ENCODE measurements at places on chromosomes 11 and 22. TPM values are rescaled to one million over a fixed set of nuclear protein-coding genes. Genes with fewer than 3 reads are reported as not detected.
A peak's percentile ranks its signal among the peaks of the same experiment; 100 is the strongest.

The SYT7 gene
- total RNA-seq, result not detected

The ACRV1 gene
- not detected for total RNA-seq

The IGLL1 gene
- not detected for total RNA-seq

The ADORA2A gene
- 37.6 TPM for total RNA-seq

The C11orf24 gene
- 29.5 TPM for total RNA-seq

- H3K4me3 ChIP-seq, result no peak overlapping the region
- no peaks in the 10 kb centered on the region for H3K36me3 ChIP-seq
- H3K27me3 ChIP-seq, result no peaks in the 10 kb centered on the region
- no peak for DNase-seq
- H3K27ac ChIP-seq, result no peak overlapping the region
Measured at GRCh38 chr11:46149342-46149741, 28.1 kb upstream of the PHF21A start.

- H3K27ac ChIP-seq, result no peak overlapping the region
- H3K36me3 ChIP-seq, result peaks cover 3% of the 10 kb centered on the region
- H3K4me3 ChIP-seq, result no peak overlapping the region
- H3K4me1 ChIP-seq, result peaks cover 9% of the 10 kb centered on the region
- no peak for DNase-seq
Measured at GRCh38 chr22:28981818-28982499, 79.7 kb downstream of the C22orf31 start.

GRCh38 chr22:38313384-38313955 is 3.8 kb downstream of the CSNK1E start:
- no peak overlapping the region for H3K4me3 ChIP-seq
- H3K4me1 ChIP-seq, result peaks cover 59% of the 10 kb centered on the region
- H3K27ac ChIP-seq, result peak overlapping the region; percentile 64
- peak; percentile 60 for DNase-seq

- no peak overlapping the region for H3K27ac ChIP-seq
- H3K27me3 ChIP-seq, result peaks cover 5% of the 10 kb centered on the region
- no peaks in the 10 kb centered on the region for H3K4me1 ChIP-seq
- no peak overlapping the region for H3K4me3 ChIP-seq
Measured at GRCh38 chr11:96538104-96538503, 148.3 kb downstream of the JRKL start.

DNA sequence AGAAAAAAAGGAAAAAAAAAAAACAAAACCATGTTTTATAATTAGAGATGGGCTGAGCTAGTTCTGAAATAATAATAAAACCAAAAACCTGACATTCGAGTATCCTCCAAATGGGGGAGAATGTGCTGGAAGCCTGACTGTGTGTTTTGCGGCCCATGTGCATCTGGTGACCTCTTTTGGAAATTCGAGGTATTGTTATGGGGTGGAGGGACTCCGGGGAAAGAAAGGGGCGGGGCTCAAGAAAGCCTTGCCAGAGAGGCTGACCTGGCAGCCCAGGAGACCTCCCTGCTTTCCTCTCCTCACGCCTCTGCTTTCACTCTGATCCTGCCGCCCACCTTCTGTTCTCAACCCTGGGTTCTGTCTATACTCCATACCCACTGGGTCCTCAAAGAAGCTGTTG is 72.9 kb downstream of the CTTN start:
- peak; percentile 41 for DNase-seq
- H3K27ac ChIP-seq, result no peak overlapping the region
- H3K36me3 ChIP-seq, result no peaks in the 10 kb centered on the region
- H3K4me3 ChIP-seq, result no peak overlapping the region

DNA sequence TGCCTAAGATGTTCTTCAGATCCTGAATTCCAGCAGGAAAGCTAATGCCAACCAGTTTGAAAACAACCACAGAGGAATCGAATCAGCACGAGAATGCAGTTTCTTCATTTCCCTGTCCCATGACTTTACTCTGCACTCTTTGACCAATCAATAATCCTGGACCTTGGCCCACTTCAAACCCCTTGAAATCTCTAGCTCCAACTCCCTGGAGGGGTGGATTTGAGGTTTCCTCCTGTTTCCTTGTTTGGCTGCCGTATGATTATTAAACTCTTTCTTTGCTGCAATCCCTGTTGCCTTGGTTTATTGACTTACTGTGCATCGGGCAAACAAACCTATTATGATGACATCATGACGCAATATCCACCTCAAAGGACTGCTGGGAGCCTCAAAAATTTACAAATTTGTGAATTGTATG is 109.3 kb downstream of the FBXO7 start:
- H3K27ac ChIP-seq, result no peak overlapping the region
- H3K36me3 ChIP-seq, result no peaks in the 10 kb centered on the region
- H3K4me3 ChIP-seq, result no peak overlapping the region
- DNase-seq, result no peak
- H3K4me1 ChIP-seq, result no peaks in the 10 kb centered on the region

DNA sequence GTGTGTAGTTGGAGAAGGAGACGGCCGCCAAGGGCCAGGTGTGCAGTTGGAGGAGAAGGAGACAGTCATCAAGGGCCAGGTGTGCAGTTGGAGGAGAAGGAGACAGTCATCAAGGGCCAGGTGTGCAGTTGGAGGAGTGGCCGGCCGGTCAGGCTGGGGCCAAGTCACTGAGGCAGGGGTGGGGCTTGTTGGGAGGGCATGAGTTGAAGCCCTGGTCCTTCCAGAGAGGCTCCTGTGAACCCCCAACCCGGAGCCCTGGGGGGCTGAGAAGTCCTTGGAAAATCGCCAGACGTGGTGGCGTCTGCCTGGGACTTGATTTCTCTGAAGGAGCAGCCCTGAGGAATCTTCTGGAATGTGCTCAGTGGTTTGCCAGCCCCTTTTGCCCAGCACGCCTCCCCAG is 1320.5 kb downstream of the BRD1 start:
- no peak for DNase-seq
- no peaks in the 10 kb centered on the region for H3K4me1 ChIP-seq
- H3K27me3 ChIP-seq, result no peaks in the 10 kb centered on the region
- no peak overlapping the region for H3K4me3 ChIP-seq
- no peak overlapping the region for H3K27ac ChIP-seq

GRCh38 chr22:30045494-30045887 is 34.8 kb upstream of the HORMAD2 start:
- peaks cover 8% of the 10 kb centered on the region for H3K4me1 ChIP-seq
- peaks cover 1% of the 10 kb centered on the region for H3K27me3 ChIP-seq
- no peak overlapping the region for H3K27ac ChIP-seq
- H3K4me3 ChIP-seq, result no peak overlapping the region

- H3K36me3 ChIP-seq, result peaks cover 2% of the 10 kb centered on the region
- H3K4me1 ChIP-seq, result peaks cover 42% of the 10 kb centered on the region
- no peaks in the 10 kb centered on the region for H3K27me3 ChIP-seq
- no peak for DNase-seq
Measured at GRCh38 chr22:46066691-46067090, 83.6 kb upstream of the PPARA start.

GRCh38 chr11:77299528-77299993 is 1.9 kb downstream of the GDPD4 start:
- peaks cover 3% of the 10 kb centered on the region for H3K4me1 ChIP-seq
- no peak overlapping the region for H3K4me3 ChIP-seq
- no peak for DNase-seq
- H3K27ac ChIP-seq, result no peak overlapping the region
- no peaks in the 10 kb centered on the region for H3K27me3 ChIP-seq

GRCh38 chr22:31259798-31260473 is 32.4 kb downstream of the PIK3IP1 start:
- H3K27ac ChIP-seq, result no peak overlapping the region

- no peak overlapping the region for H3K27ac ChIP-seq
- no peaks in the 10 kb centered on the region for H3K4me1 ChIP-seq
- no peaks in the 10 kb centered on the region for H3K36me3 ChIP-seq
- peaks cover 10% of the 10 kb centered on the region for H3K27me3 ChIP-seq
Measured at GRCh38 chr11:107744736-107745135, 32.9 kb upstream of the SLN start.

GRCh38 chr22:41863472-41863871 is 30.6 kb downstream of the SREBF2 start:
- peak overlapping the region; percentile 97 for H3K27ac ChIP-seq
- no peak for DNase-seq
- peaks cover 34% of the 10 kb centered on the region for H3K36me3 ChIP-seq
- peak overlapping the region; percentile 58 for H3K4me3 ChIP-seq
- peaks cover 74% of the 10 kb centered on the region for H3K4me1 ChIP-seq

DNA sequence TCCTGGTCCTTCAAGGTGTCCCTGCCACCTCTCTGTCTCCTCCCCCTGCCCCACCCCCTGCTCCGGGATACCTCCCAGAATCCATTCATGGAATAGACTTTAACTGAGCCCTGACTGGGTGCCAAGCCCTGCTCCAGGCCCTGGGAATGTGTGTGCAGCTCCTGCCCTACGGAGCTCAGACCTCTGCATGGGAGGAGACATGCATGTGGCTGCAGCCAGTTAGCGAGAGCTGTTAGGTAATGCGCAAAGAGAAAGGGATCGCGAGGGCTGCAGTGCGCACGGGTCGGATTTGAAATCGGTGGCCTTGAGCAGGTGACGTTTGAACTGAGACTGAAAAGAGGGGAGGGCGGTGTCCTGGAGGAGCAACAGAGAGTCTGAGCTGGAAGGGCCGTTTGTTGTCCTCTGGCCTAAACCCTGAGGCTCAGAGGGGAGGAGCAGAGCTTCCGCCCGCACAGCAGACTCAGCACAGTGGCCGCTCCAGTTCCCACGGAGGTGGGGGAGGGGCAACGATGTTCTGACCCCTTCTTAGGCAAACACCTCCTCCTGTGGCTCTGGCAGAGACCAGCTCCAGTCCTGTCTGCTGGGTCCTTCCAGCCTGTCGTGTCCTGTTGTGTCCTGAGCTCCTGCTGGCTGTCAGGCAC is 19.8 kb upstream of the LRRC10B start:
- no peak for DNase-seq
- peaks cover 4% of the 10 kb centered on the region for H3K36me3 ChIP-seq
- no peaks in the 10 kb centered on the region for H3K4me1 ChIP-seq
- no peaks in the 10 kb centered on the region for H3K27me3 ChIP-seq

- H3K27me3 ChIP-seq, result no peaks in the 10 kb centered on the region
- no peak overlapping the region for H3K27ac ChIP-seq
Measured at GRCh38 chr22:42630901-42631602, 9.3 kb downstream of the ATP5MGL start.

DNA sequence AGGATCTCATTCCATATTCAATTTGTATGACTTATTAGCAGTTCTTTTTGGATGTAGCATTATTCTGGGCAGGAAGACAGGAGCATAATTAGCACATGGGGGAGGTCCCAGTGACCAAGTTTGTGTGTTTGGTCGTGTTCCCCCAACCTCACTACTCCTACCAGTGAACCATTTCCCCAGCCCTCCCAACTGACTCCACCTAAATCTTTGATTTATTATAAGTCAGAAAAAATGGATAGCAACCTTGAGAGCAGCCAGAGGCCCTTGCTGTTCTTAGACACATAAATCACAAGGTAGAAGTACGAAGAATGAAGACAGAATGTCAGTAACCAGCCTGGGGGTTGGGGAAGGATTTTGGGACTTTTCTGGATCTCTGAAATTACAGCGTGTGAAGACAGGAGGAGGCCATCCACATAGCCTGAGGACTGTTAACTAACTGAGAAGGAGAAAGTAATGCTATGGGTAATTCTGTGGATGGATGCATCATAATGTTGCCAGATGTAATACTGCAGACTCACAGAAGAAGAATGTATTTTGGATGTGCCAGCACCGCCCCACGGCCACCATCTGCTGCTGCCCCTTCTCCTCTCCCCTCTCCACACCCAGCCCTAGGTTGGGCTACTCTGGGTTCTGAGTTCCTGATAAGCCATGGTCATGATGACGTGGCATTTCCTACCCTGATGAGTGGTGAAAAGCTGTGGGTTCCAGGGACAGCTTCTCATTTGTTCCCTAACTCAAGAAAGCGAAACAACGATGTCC is 124.3 kb upstream of the TTC12 start:
- H3K27me3 ChIP-seq, result peaks cover 15% of the 10 kb centered on the region
- H3K36me3 ChIP-seq, result no peaks in the 10 kb centered on the region
- H3K4me1 ChIP-seq, result no peaks in the 10 kb centered on the region
- no peak overlapping the region for H3K4me3 ChIP-seq

DNA sequence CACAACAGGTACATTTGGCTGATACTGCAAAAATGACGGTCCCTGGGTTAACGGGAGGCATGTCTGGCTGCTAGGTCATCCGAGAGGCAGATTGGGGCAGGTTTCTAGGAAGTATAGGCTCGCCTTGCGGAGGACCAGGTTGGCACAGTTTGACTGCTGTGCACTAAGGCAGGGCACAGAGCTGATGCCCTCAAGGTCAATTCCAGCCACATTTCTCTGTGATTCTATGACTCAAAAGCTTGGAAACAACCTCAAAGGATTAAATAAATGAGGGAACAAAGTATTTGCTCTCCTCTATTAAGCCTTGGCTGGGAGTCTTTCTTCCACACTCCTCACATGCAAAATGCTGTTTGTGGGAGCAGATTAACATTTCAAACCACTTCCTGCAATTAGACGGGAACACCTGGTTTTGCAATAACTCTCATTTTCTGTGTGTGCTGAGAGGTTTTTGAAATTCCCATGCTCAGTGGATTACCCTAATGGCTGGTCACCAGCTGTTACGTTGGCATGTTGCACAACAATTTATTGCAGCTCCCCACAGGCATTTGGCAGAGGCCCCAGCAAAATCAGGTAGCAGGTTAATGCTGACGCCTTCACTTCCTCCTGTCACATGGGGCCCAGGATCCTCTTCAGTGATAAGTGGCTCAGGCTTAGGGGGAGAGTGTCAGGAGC is 61.0 kb upstream of the PLET1 start:
- H3K36me3 ChIP-seq, result peaks cover 6% of the 10 kb centered on the region
- no peak overlapping the region for H3K27ac ChIP-seq

GRCh38 chr11:1005928-1006327 is 30.6 kb downstream of the MUC6 start:
- H3K4me3 ChIP-seq, result no peak overlapping the region
- DNase-seq, result no peak
- no peak overlapping the region for H3K27ac ChIP-seq
- H3K4me1 ChIP-seq, result no peaks in the 10 kb centered on the region
- peaks cover 17% of the 10 kb centered on the region for H3K36me3 ChIP-seq

DNA sequence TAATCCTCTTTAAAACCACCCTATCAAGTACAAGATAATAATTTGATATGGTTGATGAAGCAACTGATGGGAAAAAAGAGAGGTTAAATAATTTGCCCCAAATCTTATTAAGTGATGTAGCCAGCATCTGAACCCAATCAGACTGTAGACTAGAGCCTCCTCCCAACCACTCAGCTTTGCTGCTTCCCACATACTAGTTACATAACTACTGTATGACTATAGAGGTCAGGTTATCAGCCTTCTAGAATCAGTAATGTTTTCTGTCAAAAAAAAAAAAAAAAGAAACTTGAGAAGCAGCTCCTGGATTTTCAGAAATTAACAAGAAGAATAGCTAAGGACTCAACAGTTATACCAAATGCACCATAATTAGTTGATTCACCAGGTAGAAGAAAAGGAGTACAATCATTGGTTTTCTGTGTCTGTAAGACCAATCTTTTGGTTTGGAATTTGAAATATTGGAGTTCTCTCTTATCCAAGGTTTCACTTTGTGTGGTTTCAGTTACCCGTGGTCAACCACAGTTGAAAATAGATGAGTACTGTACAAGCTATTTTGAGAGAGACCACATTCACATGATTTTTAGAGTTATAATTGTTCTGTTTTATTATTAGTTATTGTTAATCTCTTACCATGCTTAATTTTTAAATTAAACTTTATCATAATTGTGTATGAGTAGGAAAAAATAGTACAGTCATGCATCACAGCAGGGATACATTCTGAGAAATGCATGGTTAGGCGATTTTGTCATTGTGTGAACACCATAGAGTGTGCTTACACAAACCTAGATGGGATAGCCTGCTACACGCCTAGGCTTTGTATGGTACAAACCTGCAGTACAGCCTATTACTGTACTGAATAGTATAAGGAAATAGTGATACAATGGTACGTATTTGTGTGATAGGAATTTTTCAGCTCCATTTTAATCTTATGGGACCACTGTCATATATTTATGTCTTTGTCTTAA is 72.2 kb downstream of the PDHX start:
- H3K4me1 ChIP-seq, result peaks cover 3% of the 10 kb centered on the region
- no peak overlapping the region for H3K4me3 ChIP-seq

Data from activated naive CD4-positive, alpha-beta T cell treated with anti-CD3 and anti-CD28 coated beads for 36 hours (primary cell).